ENCODE measurements at places on chromosomes 12 and 14.

DNA sequence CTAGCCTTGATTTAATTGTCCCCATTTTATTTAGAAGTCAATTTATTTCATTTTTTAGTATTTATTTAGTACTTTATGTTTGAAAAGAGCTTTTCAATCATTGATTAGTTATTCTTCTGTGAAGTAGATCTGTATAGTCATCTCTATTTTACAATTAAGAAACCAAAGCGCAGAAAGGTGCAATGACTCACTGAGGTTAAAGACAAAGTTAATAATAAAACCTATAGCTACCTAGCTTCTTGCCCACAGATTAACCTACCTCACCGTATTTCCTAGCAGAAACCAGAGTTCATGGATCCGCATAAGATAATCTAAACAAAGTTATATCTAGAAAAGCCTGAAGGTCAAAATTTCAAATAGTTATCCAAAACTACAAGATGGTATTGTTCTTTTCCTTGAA is 176.4 kb downstream of the GRIN2B start:
- DNase-seq: no peak

GRCh38 chr12:981176-981828 is 9.7 kb upstream of the ERC1 start:
- no peak for DNase-seq

- no peak for DNase-seq
Observed at GRCh38 chr14:100988011-100988410, 84.5 kb upstream of the RTL1 start.

GRCh38 chr12:1918884-1919236 is 408 bp upstream of the CACNA2D4 start:
- DNase-seq: no peak

DNA sequence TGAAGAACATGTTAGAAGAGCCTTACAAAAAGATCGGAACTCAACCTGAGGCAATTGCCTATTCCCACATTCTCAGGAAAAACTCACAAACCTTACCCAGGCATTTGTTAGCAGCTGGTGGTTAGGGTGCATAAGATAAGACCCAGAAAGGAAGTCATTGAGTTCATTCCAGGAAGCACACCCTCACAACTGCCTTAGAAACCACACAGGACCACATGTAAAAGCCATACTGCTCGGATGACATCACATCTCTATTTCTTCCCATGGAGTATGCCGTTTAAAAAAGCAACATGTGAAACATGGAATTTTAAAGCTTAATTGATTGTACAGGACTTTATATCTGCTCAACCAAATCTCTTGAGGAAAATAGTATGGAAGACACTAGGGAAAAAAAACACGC is 411.2 kb downstream of the DAD1 start:
- DNase-seq: no peak

DNA sequence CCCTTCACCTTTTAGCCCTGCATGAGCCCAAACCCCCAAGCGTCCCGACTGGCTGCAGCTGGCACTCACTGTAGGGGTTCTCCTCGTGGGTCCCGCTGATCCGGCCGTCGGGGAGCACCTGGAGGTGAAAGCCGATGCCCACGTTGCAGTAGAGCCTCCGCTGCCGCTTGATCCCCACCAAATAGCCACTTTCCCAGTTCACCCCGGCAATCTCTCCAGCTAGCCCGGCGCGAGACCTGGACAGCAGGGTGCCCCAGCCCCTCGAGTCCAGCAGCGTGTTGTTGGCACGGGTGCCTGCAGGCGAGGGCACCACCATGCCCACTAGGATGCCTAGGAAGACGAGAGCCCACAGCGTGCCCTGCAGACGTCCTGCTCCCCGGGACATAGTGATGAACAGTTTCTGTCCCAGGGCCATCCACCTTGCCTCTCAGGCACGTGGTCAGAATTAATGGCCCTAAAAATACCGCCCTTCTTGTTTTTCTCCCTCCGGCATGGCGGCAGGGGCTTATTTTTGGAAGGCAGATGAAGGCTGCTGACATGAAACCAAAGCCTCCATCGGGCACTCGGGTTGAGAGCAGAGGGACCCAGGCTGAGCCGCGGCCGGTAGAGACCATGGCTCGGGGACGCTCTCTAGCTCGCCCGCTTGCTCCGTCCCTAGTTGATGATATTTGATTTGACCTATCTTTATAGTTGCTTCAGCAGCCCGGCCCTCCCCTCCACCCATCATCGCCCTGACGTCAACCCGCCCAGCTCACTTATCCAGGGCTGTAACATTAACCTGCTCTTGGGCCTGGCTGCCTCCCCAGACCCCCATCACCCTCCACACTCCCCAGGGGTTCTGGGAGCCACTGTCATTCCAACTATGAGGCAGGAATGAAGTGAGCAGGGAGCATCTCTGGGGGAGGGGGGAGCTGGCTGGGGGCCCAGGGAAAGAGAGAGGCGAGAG is at the start of gene FGF6:
FGF6 (minus strand) TSS at position 660 of the 946 bp plus-strand sequence; CDS start at position 415, 245 bp downstream.
- DNase-seq: no peak

- DNase-seq: no peak
Observed at GRCh38 chr12:108377260-108377659, 38.1 kb upstream of the CMKLR1 start.

DNA sequence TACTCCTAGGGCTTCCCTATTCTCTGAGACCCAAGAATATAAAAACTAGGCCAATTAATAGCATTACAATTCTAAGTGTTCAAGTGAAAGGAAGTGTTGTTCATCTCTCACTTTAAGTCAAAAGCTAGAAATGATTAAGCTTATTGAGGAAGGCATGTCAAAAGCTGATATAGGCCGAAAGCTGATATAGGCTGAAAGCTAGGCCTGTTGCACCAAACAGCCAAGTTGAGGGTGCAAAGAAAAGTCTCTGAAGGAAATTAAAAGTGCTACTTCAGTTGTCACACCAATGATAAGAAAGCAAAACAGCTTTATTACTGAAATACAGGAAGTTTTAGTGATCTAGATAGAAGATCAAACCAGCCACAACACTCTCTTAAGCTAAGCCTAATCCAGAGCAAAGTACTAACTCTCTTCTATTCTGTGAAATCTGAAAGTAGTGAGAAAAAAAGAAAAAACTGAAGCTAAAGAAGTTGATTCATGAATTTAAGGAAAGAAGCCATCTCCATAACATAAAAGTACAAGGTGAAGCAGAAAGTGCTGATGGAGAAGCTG is 68.9 kb downstream of the SLC6A15 start:
- DNase-seq: no peak

DNA sequence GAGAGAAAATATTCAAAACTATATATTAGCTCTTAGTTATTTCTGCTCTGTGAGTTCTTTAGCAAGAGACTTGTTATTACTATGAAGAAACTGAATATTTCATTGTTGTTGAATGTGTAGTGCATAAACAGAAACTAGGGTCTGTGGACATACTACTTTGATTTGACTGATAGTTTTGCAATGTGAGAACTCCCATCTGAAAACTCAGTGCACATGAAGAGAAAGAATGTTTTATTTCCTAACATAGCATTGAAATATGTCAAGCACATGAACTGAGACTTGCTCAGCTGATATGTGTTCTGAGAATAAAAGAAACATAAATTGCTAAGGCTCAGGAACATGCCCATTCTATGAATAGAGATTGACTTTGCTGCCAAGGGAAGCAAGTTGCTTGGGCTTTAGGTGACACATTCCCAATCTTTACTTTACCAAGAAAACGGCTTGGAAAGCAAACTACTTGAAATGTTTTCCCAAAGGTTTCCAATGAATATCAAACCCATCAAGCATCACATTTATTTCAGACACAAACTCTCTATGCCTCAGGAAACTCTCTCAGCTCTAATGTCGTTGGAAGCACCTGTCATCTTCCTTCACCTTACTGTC is 290.4 kb downstream of the SLC16A7 start:
- DNase-seq: no peak

DNA sequence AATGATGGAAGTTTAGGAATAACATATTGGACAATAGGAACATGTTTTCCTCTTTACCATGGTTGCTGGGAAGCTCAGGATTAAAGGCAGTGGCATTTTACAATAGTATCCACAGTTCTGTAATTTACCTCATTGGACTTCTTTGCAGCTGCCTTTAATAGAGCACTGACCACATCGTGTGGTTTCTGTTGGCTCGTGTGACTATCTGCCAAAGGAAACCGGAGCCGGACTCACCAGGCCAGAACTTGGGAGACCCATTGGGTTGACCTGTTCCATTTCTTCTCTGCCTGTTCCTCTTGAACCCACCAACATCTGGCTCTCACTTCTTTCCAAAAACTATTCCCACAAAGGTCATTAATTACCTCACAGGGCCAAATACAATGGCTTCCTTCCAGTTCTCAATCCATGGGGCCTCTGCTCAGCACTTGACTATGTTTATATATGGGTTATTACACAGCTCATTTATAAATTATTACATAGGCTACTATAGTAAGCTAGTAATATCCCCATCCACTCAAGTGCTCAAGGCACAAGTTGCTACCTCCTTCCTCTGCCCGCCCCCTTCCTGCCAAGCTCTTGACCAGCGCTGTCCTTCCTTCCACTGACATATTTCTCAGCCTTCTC is 121.5 kb upstream of the VASH1 start:
- no peak for DNase-seq

GRCh38 chr14:68389943-68390342 is 402.9 kb downstream of the ZFP36L1 start:
- no peak for DNase-seq

GRCh38 chr14:94663538-94663937 is 51.3 kb downstream of the SERPINA3 start:
- no peak for DNase-seq

DNA sequence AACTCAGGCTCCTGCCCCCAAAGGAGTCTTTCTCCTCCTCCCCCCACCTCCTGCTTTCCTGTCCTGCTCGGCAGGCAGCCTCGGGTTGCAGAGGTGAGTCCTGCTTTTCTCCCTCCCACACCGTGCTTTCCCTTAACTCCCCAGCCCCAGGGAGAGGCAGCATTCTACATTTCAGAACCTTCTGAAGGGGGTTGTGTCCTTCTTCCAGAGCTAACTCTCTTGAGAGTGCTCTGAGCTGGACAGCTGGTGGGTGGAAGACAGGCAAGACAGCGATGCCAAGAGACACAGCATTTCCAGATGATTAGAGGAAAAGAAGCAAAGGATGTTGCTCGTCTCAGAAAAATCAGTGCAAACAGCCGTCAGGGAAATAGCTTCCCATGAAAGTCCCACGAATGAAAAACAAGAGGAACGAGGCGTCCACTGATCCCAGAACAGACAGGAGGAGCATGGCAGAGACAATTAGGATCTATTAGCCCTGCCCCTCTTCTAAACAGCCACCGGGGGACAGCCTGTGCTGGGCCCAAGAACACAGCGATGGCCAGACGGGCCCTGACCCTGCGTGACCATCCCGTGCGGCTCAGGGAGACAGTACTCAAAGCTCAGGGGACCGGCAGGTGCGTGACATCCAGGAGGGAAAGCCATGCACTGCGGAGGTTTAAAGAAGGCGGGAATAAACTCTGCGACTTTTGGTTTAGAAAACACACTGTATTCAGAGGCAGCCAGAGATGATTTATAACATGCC is 216.5 kb upstream of the RTL1 start:
- DNase-seq: no peak

GRCh38 chr14:76810953-76811400 is 1.7 kb downstream of the ANGEL1 start:
- no peak for DNase-seq

DNA sequence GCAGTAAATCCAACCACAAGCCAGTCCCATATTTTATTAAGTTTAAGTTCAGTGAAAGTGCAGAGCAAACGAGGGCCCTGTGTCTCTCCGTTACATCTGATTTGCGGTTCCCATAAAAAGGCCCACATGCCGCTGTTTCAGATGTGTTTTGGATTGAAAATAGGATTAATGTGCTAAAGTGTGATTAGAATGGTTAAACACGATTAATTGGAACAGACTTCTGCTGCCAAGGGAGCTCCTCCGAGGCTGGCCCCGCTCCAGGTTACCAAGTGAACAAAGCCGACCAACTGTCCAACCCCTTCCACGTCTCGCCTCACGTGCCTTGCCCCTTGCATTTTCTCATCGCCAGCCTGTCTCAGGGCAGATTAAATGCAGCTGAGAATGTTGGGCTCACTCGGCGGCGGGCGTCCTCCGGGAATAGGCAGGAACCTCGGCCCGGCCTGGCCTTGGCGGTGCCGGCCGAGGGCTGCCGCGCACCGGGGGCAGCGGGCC is 166.5 kb upstream of the GSC start:
- no peak for DNase-seq

DNA sequence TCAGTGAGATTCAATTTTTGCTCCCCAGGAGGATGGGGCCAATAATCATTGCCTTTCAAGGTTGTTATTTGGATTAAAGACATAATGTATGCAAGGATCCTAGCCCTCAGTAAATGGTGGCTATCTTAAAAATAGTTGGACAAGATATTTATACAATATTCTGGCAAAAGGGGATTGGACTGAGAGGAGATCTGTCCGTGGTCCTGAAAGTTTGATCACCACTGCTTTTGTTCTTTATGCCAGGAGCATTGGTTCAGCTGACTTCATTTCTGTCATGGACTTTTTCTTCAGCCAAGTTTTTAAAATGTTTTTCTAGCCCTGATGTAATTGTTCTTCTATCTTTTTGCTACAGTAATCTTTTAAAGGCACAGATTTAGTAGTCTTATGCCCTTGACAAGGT is 70.2 kb upstream of the TCL1A start:
- DNase-seq: no peak

DNA sequence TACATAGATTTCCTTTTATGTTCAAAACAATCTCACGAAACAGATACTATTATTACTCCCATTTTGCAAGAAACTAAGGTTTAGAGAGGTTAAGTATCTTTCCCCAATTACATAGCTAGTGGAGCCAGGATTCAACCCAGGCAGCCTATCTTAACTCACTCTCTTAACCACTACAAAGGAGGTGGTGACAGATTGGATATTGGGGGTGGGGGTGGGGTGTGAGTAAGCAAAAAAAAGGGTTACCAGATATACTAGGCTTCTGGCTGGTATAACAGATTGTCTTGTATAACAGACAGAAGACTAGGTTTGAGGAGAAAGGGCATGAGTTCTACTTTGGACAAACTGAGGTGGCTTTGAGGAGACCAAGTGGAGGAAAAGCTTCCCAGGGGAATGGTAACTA is 2.1 kb downstream of the GMFB start:
- DNase-seq: no peak

- no peak for DNase-seq
Observed at GRCh38 chr12:95759039-95759438, 31.5 kb downstream of the NTN4 start.

- DNase-seq: no peak
Observed at GRCh38 chr14:33120341-33120740, 181.7 kb downstream of the NPAS3 start.

GRCh38 chr12:14307004-14307403 is 58.5 kb upstream of the ATF7IP start:
- no peak for DNase-seq

- DNase-seq: no peak
Observed at GRCh38 chr14:75969891-75970290, 11.9 kb downstream of the TGFB3 start.

DNA sequence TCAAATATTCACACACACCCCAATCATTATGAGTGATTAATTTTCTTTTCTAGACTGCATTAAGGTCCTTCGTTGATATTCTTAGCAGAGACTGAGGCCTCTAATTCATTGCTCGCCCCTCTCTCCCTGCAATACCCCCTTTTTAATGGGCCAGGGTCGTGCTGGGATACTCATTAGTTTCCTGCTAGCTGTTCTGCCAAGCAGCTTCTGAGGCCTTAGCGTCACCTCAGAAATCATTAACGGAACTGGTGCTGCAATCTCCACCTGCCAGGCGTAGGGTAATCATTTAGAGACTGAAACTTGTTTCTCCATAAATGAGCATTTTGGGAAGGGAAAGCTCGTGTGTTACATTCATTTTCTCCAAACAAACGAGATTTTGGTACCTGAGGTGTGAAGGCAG is 1054.7 kb downstream of the GALC start:
- DNase-seq: no peak
